Prostate gland (tissue), 2 donors: ENCODE measurements at places on chromosomes 16 and 17. TPM values are rescaled to one million over a fixed set of nuclear protein-coding genes. Genes with fewer than 3 reads are reported as not detected.

ASGR2 gene
- 0.41 TPM for total RNA-seq

UMOD gene
- total RNA-seq, result not detected

PRSS33 gene
- total RNA-seq, result not detected

MAP1LC3B gene
- 51.8 TPM for total RNA-seq

CCDC92B gene
- total RNA-seq, result 1.9 TPM

SMIM22 gene
- 5.6 TPM for total RNA-seq

RUNDC1 gene
- 26.7 TPM for total RNA-seq

BCAR1 gene
- 51.1 TPM for total RNA-seq

KCNJ12 gene
- 0.32 TPM for total RNA-seq

ZDHHC1 gene
- total RNA-seq, result 20.3 TPM

HBZ gene
- total RNA-seq, result not detected

DNA sequence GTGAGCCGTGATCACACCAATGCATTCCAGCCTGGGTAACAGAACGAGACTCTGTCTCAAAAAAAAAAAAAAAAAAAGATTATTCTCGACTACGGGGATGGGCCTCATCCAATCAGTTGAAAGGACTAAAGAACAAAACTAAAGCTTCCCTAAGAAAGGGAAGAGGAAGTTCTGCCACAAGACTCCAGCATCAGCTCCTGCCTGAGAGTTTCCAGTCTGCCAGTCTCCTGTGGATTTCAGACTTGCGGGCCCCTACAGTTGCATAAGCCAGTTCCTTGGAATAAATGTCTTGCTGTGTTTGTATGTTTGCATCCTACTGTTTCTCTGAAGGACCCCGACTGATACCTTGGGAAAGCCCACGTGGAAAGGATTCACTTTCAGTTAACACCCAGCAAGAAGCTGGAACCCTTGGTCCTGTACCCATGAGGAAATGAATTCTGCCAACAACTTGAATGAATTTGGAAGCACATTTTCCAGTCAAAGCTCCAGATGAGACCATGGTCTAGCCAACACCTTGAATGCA is 26.3 kb upstream of the FZD2 start:
- no peak overlapping the region for H3K27ac ChIP-seq
- no peaks in the 10 kb centered on the region for H3K4me1 ChIP-seq
- H3K36me3 ChIP-seq, result no peaks in the 10 kb centered on the region
- no peak overlapping the region for H3K4me3 ChIP-seq
- no peak for DNase-seq

GRCh38 chr16:11105038-11105903 is 150.7 kb downstream of the SOCS1 start:
- no peaks in the 10 kb centered on the region for H3K36me3 ChIP-seq
- no peak overlapping the region for H3K4me3 ChIP-seq
- no peak overlapping the region for H3K27ac ChIP-seq
- H3K27me3 ChIP-seq, result no peaks in the 10 kb centered on the region
- DNase-seq, result peak; percentile 9
- H3K4me1 ChIP-seq, result no peaks in the 10 kb centered on the region

DNA sequence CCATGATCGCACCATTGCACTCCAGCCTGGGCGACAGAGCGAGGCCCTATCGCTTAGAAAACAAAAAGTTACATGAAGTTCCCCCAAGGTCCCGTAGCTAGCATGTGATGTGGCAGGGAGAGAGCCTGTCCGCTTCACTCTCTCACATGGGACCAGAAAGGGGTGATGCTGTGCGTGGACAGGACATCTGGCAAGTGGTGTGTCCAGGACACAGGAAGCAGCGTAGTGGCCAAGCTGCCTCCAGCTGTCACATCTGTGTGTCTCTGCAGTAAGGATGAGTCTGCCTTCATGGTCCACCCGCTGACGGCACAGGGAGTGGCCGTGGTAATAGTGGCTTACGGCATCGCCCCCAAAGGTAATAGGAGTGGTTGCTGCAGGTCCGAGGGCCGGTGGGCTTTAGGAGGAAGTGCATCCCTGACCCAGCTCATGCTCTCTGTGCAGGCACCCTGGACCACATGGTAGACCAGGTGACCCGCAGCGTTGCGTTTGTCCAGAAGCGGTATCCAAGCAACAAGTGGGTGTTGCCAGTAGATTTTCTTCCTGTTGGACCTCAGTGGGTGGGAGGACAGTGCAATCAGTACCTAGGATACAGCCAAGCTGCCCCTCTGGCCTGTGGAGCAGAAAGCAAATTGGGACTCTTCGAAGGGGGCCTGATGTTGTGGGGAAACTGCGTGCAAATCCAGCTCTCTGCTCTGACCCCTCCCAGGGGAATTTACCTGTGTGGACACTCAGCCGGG is 9.5 kb upstream of the BIRC5 start:
- H3K4me3 ChIP-seq, result no peak overlapping the region
- no peaks in the 10 kb centered on the region for H3K36me3 ChIP-seq
- no peak for DNase-seq

- no peak overlapping the region for H3K4me3 ChIP-seq
- DNase-seq, result no peak
- no peaks in the 10 kb centered on the region for H3K4me1 ChIP-seq
- no peak overlapping the region for H3K27ac ChIP-seq
These were observed 376.5 kb downstream of the RBFOX1 start for GRCh38 chr16:7709186-7709585.

- H3K4me1 ChIP-seq, result peaks cover 12% of the 10 kb centered on the region
- H3K27me3 ChIP-seq, result no peaks in the 10 kb centered on the region
- H3K27ac ChIP-seq, result peak overlapping the region; percentile 99
- no peaks in the 10 kb centered on the region for H3K36me3 ChIP-seq
- no peak overlapping the region for H3K4me3 ChIP-seq
These were observed 2.2 kb upstream of the MNT start for GRCh38 chr17:2403044-2403443.

DNA sequence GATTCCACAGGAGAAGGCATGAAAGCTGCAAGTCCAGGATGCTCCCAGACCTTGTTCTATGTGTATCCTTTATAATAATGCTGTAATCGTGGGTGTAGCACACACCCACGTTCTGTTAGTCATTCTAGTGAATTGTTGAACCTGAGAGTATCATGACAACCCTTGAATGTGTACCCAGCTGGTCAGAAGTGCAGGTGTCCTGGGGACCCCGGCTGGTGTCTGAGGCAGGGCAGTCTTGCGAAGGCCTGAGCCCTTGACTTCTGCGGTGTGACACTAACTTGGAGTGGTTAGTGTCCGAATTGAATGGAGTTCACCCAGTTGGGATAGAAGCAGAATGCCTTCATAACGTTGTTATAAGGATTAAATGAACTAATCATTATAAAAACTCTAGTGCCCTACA is 218.0 kb upstream of the TNRC6C start:
- no peak for DNase-seq
- H3K36me3 ChIP-seq, result no peaks in the 10 kb centered on the region
- H3K27ac ChIP-seq, result no peak overlapping the region

DNA sequence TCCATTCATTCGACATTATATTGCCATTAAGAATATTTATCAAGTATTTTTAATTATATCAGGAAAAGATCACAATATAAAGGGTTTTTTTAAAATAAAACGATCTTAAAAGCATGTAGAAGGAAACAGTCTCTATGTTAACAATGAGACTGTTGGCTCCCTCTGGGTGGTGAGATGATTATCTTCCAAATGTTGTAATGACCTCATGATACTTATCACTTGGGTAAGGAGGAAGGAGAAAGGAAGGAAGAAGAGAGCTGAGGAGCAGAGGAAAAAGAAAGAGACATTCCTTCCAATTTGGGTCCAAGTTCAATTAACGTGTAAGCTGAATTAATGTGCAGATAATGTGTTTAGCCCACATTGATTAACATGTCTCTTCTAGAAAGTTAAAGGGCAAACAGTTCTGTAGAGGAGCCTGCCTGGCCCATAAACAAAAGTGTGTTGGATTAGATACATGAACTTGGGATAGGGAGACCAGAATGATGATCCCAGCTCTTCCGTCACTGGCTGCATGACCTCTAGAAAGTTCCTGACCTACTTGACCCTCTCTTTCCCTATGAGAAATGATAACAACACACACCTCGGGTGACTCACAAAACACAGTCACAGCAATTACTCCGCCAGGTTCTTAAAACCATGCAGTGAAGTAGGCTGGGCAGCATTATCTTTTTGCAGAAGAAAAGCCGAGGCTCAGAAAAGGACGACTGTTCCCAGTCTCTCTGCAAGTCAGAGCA is 32.0 kb downstream of the PIMREG start:
- no peak for DNase-seq
- H3K27ac ChIP-seq, result no peak overlapping the region
- H3K4me3 ChIP-seq, result no peak overlapping the region
- no peaks in the 10 kb centered on the region for H3K4me1 ChIP-seq
- no peaks in the 10 kb centered on the region for H3K27me3 ChIP-seq
- H3K36me3 ChIP-seq, result no peaks in the 10 kb centered on the region

- H3K4me3 ChIP-seq, result peak overlapping the region; percentile 86
- no peaks in the 10 kb centered on the region for H3K36me3 ChIP-seq
- no peaks in the 10 kb centered on the region for H3K27me3 ChIP-seq
- no peak for DNase-seq
These were observed 6.8 kb upstream of the FLYWCH1 start for GRCh38 chr16:2904922-2905240.

DNA sequence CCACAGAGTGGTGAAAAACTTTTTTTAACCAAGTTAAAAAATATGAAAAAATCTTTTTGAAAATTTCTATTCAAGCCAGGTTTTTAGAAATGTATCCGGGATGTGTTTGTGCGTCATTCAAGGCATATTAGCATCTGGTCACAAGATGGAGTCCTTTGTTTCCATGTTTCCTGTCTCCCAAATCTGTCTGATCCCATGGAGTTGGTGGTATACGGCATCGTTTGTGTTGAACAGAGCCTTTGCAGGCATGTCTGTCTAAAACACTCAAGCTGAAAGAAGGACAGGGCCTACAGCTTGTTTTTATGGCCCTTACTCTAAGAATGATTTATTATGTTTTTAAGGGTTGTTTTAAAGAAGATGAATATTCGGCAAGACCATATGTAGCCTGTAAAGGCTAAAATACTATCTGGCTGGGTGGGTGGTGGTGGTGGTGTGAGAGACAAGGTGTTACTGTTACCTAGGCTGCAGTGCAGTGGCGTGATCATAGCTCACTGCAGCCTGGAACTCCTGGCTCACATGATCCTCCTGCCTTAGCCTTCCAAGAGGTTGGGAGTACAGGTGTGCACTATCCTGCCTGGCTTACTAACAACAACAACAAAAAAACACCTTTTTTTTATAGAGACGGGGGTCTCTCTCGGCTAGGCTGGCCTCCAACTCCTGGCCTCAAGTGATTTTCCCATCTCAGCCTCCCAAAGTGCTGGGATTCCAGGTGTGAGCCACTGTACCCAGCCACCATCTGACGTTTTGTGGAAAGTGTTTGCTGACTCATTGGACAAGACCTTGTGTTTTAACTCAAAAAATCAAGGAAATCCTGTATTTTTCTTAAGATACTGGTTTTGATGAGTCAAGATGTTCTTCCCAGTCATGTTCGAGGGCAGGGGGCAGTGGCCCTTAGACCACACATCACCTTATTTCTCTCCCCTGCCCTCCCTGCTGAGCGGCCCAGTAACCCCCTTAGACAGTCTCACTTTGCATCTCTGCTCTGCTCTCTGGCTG is 52.2 kb downstream of the NDE1 start:
- no peaks in the 10 kb centered on the region for H3K27me3 ChIP-seq
- H3K4me3 ChIP-seq, result no peak overlapping the region
- H3K4me1 ChIP-seq, result no peaks in the 10 kb centered on the region
- H3K27ac ChIP-seq, result no peak overlapping the region
- H3K36me3 ChIP-seq, result no peaks in the 10 kb centered on the region

- no peaks in the 10 kb centered on the region for H3K4me1 ChIP-seq
- no peaks in the 10 kb centered on the region for H3K27me3 ChIP-seq
- no peak overlapping the region for H3K4me3 ChIP-seq
- H3K27ac ChIP-seq, result no peak overlapping the region
- DNase-seq, result no peak
These were observed 20.2 kb upstream of the UMOD start for GRCh38 chr16:20372701-20373100.

GRCh38 chr16:84194470-84195200 is 3.7 kb downstream of the ADAD2 start:
- no peaks in the 10 kb centered on the region for H3K36me3 ChIP-seq
- H3K27ac ChIP-seq, result no peak overlapping the region
- no peak overlapping the region for H3K4me3 ChIP-seq
- no peak for DNase-seq
- no peaks in the 10 kb centered on the region for H3K27me3 ChIP-seq
- no peaks in the 10 kb centered on the region for H3K4me1 ChIP-seq

- H3K36me3 ChIP-seq, result no peaks in the 10 kb centered on the region
- H3K27me3 ChIP-seq, result no peaks in the 10 kb centered on the region
- no peak for DNase-seq
- H3K4me3 ChIP-seq, result no peak overlapping the region
These were observed 441.8 kb downstream of the HS3ST4 start for GRCh38 chr16:26133416-26134093.

- no peak overlapping the region for H3K4me3 ChIP-seq
- DNase-seq, result no peak
- no peaks in the 10 kb centered on the region for H3K36me3 ChIP-seq
- no peaks in the 10 kb centered on the region for H3K4me1 ChIP-seq
- H3K27me3 ChIP-seq, result no peaks in the 10 kb centered on the region
These were observed 114.8 kb downstream of the GRIN2A start for GRCh38 chr16:10067406-10067805.

DNA sequence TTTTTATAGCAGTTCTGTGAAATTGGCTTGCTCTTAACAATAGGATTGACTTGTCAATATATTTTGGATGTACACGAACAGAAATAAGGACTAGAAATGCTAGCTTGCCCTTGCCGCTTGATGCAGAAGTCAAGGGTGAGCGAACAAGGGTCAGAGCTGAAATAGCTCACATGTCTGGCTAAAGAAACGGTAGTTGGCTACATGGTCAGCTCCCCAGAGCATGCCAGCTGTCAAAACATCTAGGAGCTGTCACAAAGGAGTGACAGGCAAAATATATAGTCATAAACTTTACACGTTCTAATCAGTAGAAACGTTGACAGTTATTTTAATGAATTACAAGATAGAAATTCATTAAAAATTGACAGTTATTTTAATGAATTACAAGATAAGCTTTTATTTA is 2.9 kb upstream of the MEIOB start:
- no peaks in the 10 kb centered on the region for H3K27me3 ChIP-seq
- DNase-seq, result no peak
- no peaks in the 10 kb centered on the region for H3K4me1 ChIP-seq
- no peak overlapping the region for H3K4me3 ChIP-seq

GRCh38 chr17:57493171-57493570 is 236.8 kb downstream of the MSI2 start:
- no peaks in the 10 kb centered on the region for H3K27me3 ChIP-seq
- no peak overlapping the region for H3K4me3 ChIP-seq
- H3K4me1 ChIP-seq, result no peaks in the 10 kb centered on the region
- DNase-seq, result no peak
- no peak overlapping the region for H3K27ac ChIP-seq
